ENCODE measurements at places on chromosomes 4 and X.

- no peak for DNase-seq
Measured at GRCh38 chr4:47326025-47326424, 137.5 kb downstream of the COMMD8 start.

DNA sequence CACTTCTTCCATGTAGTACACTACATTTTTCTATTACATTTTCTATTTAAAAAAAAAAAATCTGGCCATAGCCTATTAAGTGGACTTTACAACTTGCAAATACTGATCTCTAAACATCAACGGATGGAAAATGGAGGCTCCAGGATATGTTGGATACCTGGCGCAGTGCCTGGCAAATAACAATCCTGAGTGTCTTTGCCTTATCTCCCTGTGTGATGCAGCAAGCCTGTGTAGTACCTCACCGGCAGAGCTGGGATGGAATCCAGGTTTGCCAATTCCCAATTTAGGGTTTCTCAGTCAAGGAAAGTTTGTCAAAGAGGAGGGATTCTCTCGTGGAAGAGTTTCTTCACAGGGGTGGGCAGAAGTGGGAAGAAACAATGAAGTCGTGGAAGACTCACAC lies 93.2 kb downstream of the KDR start:
- DNase-seq = no peak

GRCh38 chr4:103996637-103997036 lies 276.9 kb upstream of the TACR3 start:
- no peak for DNase-seq

DNA sequence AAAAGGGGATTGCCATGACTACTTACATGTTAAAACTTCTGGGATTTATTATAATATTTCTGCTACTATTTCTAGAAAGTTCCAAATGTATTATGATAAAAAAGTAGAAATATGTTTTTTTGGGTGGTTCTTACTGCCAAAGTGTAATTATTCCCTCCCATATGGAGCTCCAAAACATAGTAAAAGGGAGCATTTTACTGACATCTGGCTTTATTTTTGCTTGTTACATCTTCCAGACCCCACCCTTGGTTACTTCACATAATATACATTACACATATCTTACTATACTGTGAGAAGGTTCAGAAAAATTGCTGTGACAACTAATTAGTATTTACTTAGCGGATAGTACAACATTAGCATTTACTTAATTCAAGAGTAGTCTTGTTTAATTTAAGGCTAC lies 205.1 kb upstream of the TLL1 start:
- DNase-seq = no peak

DNA sequence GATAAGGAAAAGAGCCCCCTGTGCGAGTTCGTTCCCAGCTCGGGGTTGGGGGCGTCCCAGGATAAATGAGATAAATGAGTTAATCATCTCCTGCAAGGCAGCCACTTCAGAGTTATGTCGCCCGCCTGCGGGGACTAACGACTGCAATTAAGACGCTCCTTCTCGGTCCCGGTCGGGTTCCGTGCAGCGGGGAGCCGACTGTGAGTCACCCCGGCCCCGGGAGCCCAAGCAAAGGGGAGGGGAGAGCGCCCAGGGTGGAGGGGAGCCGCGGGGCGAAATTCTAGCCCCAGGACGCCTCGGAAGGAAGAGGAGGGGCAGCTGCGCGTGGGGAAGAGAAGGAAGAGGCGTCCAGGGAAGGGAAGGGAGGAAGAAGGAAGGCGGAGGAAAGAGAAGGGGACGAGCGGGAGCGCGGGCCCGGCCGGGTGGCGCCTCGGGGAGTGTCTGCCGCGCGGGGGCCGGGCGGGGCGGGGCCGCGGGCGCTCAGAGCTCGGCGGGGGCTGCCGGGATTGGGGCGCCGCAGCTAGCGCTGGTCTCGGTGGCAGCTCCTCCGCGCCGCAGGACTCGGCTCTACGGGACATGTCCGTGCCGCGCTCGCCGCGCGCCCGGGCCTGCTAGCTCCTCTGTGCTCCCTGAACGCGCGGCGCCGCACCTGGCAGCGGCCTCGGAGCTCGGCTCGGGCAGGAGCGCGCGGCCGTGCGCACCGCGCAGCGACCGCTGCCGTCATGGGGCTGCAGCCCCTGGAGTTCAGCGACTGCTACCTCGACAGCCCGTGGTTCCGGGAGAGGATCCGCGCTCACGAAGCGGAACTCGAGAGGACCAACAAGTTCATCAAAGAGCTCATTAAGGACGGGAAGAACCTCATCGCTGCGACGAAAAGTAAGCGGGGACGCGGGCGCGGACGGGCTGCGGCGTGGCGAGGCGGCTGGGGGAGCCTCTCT lies at the start of gene ARHGAP10:
TSS of gene ARHGAP10 (plus strand) at position 509 of the 938 bp plus-strand sequence. CDS start at position 723, 214 bp downstream.
- peak; percentile 75 for DNase-seq

DNA sequence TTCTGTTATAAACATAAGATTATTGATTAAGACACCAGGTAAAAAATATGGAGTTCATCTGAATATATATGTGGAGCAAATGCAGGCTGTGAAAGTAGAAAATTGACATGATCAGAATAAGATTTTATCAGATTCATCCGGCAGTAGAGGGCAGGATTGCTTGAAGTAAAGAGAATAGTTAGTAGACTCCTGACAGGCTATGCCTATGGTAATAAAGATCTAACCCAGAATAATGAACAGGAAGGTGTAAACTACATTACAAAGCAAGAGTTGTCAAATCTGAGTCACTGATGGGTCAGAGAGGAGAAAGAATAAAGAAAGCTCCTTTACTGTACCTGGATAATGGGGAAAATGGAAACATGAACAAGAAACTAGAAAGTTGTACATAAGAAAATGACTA lies 20.8 kb upstream of the TMEM184C start:
- DNase-seq = no peak

- DNase-seq = no peak
Measured at GRCh38 chr4:157888281-157888680, 284.5 kb downstream of the GASK1B start.

DNA sequence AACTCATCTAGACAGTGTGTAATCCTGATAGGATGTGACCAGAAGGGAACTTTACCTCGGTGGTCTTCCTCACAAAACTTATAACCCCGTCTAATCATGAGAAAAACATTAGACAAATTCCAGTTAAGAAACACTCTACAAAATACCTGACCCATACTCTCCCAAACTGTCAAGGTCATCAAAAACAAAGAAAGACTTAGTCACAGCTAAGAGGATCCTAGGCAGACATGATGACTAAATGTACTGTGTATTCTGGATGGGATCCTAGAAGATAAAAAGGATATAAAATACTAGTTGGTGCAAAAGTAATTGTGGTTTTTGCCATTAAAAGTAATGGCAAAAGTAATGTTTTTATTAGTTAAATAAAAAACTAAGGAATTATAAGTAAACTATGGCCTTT lies 81.6 kb downstream of the DTHD1 start:
- DNase-seq = no peak

DNA sequence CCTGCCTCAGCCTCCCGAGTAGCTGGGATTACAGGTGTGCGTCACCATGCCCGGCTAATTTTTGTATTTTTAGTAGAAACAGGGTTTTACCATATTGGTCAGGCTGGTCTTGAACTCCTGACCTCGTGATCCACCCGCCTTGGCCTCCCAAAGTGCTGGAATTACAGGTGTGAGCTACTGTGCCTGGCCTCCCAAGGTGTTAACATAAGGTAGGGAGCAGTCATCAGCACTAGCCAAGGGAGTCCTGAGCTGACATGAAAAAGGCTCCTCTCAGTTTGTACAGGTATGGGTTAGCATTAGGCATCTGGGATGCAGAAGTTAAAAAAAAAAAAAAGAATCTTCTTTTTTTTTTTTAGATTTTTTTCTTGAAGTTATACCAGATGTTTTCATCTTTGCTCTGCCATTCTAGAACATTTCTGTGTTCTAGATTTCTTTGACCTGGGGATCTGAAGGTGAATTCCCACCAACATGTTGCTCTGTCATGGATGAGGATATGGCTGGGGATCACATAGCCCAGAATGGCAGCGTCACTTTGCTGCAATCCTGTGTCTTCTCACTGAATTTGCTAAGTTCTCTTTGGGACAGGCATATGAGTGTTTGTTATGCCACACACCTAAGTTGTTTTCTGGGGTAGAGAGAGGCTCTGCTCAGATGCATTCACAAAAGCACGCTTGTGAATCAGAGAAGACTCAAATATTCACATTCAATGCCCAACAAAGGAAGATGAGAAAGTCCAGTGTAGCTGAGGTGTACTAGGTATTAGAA lies 24.4 kb upstream of the PLA2G12A start:
- no peak for DNase-seq
